ENCODE measurements at places on chromosomes 1 and 21. TPM values are rescaled to one million over a fixed set of nuclear protein-coding genes. Genes with fewer than 3 reads are reported as not detected.

Gene DNM3
- polyA plus RNA-seq, result 1.8 TPM

Gene ZNF593OS
- polyA plus RNA-seq, result 0.81 TPM

Gene TMEM81
- polyA plus RNA-seq, result 0.75 TPM

Gene OR14A16
- not detected for polyA plus RNA-seq

Gene FAM72D
- 1.6 TPM for polyA plus RNA-seq

Gene HTR6
- polyA plus RNA-seq, result not detected

Gene THEM5
- polyA plus RNA-seq, result not detected

Gene LHX4
- 0.28 TPM for polyA plus RNA-seq

Gene SUSD4
- 1.1 TPM for polyA plus RNA-seq

Gene DVL1
- polyA plus RNA-seq, result 9.9 TPM

Gene AGMAT
- polyA plus RNA-seq, result 0.75 TPM

Gene FBXO2
- polyA plus RNA-seq, result 0.54 TPM

Gene GNAT2
- polyA plus RNA-seq, result 0.32 TPM

Gene TSSK3
- not detected for polyA plus RNA-seq

Gene LDLRAD1
- not detected for polyA plus RNA-seq

Gene RGS13
- not detected for polyA plus RNA-seq

Gene PPFIA4
- polyA plus RNA-seq, result 3.2 TPM

Gene TRIM67
- not detected for polyA plus RNA-seq

Gene ADORA1
- polyA plus RNA-seq, result 2.2 TPM

Gene CD52
- polyA plus RNA-seq, result not detected
